Suppressor macrophage (primary cell): ENCODE measurements at places on chromosomes 4 and X.
A peak's percentile ranks its signal among the peaks of the same experiment; 100 is the strongest.

GRCh38 chrX:33589316-33589715 is 378.0 kb upstream of the DMD start:
- no peak for DNase-seq

GRCh38 chr4:73528171-73528570 is 46.6 kb downstream of the AFM start:
- DNase-seq: no peak

GRCh38 chr4:138492176-138492575 is 250.0 kb upstream of the SLC7A11 start:
- DNase-seq: peak; percentile 48

- no peak for DNase-seq
These were observed 479.2 kb downstream of the GBA3 start for GRCh38 chr4:23171976-23172375.

GRCh38 chr4:38385093-38386004 is 278.6 kb upstream of the KLF3 start:
- DNase-seq: no peak

DNA sequence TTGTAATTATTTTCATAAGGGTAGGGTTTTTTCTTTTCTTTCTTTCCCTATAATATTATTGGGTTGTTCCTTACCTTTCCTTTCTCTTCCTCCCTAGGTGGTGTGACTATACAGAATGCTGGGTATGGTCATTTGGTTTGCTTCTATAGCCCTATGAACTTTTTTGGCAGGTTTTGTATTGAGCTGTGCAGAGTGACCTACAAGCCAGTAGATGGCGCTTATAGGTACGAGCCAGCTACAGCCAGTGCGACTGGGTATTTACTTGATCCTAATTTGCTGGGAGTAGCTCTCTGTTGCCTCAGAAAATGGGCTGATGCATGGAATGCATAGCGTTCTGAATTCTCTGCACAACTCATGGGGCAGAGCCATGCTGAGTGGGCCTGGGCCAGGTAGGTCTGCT is 423.3 kb downstream of the MAGEE1 start:
- no peak for DNase-seq

DNA sequence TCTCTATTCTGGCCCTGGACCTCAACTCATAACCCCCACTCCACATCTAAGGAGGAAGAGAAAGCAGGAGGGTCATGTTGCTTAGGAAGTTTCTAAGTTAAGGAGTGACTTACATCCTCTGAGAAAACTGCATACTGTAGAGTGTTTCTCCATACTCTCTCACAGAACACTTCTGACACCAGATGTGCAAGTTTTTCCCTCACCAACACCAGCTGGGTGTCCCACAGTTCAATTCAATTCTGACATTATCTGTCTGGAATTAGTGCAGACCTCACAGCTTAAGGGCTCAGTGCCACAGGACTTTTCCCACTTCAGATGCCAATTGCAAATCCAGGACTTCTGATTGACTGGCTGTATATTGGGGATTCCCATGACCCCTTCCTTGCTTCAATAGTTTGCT is 89.0 kb upstream of the SFRP2 start:
- peak; percentile 4 for DNase-seq

DNA sequence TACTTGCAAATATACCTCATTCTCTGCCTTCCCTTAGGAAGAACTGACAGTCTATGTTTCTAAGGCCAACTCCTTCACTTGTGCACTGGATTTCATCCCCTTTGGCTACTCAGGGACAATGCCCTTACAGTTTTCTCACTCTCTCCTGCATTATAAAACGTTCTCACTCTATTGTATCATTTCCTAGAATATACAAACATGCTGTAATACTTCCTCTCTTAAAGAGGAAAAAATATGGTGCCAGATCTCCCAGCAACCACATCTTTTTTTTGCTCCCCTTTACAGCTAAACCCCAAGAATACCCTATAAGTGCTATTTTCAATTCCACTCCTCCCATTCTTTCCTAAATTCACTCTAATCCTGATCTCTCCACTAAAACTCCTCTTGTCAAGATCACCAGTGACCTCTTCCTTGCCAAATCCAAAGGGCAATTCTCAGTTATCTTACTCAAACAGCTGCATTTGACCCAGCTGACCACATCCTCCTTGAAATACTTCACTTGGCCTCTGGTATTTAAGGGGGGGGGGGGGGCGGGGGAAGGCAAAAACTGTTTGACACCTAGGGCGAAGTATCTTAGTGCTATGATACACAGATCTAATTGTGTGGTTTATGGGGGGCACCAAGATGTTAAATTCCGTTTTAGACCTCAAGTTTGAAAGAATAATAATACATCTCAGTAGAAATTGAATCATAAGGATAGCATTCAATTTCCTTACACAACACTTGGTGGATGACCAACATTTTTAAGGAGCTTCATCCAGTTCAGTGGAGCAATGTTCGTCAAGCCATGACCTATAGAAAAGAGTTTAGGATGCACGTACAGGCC is 1.6 kb downstream of the RCHY1 start:
- DNase-seq: peak; percentile 41

- DNase-seq: no peak
These were observed 11.3 kb downstream of the GC start for GRCh38 chr4:71772592-71772991.
